ENCODE measurements at places on chromosomes 12 and 14. TPM values are rescaled to one million over a fixed set of nuclear protein-coding genes. Genes with fewer than 3 reads are reported as not detected.
A peak's percentile ranks its signal among the peaks of the same experiment; 100 is the strongest.

- no peak for DNase-seq
Measured at GRCh38 chr12:3631272-3631637, 121.7 kb downstream of the CRACR2A start.

DNA sequence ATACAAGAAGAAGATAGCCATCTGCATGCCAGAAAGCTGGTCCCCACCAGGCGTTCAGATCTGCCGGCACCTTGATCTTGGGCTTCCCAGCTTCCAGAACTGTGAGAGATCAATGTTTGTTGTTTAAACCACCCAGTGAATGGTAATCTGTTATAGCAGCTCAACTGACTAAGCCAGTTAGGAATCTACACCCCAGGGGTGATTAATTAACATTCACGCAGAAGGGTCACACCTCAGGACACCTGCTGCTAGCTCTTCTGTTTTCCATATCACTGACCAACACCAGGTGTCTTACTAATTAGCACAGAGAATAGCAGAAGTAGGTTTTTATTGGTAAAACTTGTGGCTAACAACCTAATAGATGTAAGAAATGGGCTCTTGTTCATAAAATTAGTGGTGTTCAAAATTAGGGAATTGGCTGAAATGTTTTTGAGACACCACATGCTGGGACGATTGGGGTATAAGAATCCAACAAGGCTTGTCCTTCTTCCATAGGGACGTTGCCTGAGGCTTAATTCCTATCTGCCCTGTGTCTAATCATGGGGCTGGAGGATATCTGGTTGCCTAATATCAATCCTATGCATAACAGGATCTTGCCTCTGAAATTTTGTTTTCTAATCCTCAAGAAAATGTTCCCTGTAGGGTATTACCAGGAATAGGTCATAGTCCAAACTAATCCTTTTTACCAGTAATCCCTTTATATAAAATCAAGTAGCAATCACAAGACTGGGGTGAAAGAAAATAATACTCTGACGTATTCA, 42.0 kb upstream of the CHST11 start:
- no peak for DNase-seq

GRCh38 chr14:61695695-61696527, 598 bp downstream of the HIF1A start:
- DNase-seq: peak; percentile 47

DNA sequence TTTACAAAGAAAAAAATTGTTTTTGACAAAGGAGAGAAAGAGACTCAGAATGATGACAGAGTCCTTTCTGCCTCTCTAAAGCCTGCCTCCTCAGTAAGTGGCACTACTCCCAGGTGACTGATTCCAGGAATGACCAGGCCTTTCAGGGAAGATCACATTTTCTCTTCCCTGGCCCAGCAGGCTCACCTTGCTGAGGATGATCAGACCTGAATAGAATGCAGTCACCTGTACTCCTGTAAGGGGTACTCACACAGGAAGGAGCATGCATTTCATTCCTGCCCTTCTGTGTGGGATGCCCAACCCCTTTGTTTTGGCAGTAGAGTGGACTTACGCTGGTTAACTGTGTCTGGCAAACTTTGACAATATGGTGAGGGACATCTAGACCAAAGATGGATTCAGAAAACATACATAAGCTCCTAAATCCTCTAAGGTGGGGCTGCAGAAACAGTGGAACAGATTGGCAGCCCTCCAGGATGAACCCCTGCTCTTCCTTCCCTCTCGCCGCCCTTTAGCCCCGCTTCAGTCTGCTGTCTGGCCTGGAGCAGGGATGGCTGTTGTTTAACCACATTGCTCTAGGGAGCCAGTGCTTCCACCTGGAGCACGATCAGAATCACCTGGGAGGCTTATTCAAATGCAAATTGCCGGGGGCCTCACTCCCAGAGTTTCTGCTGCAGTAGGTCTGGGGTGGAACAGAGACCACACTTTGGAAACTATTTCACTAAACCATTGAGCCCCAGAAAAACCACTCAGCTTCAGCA, 29.8 kb downstream of the ERG28 start:
- no peak for DNase-seq

DNA sequence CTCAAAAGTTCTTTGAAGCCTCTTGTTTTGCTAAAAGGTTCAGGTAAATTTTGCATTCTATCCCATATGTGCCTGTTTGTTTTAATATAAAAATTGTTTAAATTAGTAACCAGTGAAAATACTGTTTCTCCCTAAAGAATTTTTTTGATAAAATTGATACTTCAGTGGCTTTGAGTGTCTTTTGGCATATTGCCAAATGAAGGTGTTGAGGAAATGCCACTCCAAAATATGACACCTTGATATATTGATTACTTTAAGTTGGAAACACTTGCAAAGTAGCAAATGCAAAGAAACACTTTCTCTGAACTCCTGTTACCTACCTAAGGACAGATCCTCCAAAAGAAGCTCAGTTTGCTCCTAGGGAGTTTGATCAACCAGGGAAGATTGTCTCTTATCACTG, 8.4 kb downstream of the STYX start:
- DNase-seq: no peak

GRCh38 chr12:40584763-40585162, 107.5 kb upstream of the CNTN1 start:
- DNase-seq: no peak

DNA sequence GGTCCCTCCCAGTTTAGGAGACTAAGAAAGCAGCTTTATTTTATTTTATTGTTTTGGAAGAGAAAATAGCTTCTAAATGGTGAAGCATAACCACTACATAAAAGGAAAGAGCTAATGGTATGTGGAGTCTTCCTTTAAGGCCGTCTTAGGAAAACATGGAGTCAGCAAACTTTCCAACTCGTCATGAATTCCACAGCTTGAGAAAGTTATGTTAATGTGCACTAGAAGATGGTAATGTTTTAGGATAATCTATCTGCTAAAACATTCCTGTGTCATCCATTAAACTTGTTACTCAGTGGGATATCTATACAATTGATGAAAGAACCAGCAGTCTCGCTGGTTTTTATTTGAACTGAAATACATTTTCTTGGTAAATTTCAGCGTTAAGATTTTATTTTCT, 448.4 kb upstream of the SEL1L start:
- DNase-seq: no peak

DNA sequence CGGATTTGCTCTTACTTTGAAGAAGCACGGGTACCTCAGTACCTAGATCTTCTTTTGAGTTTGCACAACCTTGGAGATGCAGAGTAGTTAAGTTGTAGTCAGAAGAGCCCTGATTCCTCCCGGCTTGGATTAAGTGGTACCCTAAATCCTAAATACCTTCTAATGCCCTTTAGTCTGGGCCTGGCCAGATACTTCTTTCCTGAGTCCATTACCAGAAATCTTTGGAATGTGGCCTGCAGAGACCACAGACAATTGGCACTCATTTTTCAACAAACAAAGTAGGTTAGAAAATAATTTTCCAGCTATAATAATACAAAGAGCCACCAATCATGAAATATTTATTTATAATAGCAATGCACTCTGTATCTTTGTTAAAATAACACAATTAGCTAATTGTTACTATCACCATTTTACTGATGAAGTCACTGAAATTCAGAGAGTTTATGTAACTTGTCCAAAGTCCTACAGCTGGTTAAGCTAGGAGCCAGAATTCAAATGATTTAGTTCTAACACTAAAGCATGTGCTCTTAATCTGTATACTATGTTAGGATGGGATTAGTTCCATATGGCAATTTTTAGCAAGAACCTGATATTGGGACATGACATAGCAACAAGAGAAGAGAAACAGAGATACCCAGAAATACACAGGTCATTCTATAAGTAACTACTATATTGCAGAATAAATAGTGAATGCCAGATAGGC, 132.1 kb upstream of the PDZRN4 start:
- DNase-seq: no peak

GRCh38 chr14:99244941-99245563, 26.9 kb downstream of the BCL11B start:
- DNase-seq: no peak

DNA sequence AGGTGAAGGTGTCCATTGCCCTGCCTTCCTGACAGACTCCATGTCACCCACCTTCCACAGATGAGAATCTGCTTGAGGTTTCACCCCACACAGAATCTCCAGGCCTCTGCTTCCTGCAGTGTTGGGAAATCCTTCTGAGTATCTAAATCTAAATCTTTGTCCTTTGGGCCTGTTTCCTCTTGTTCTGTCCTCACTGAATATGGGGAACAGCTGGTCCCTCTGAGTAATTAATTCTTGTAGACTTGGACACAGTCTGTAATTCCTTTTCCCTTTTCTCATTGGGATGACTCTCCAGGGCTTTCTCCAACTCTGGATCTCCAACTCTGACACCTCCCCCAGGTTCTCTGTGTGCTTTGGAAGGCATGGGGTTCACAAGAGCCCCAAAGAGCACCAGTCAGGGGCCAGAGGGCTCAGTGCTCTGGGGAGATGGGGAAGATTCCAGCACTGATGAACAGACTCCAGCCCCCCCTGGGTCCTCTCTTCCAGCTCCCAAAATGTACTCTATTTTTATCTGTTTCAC, 2.3 kb upstream of the ACVRL1 start:
- no peak for DNase-seq

DNA sequence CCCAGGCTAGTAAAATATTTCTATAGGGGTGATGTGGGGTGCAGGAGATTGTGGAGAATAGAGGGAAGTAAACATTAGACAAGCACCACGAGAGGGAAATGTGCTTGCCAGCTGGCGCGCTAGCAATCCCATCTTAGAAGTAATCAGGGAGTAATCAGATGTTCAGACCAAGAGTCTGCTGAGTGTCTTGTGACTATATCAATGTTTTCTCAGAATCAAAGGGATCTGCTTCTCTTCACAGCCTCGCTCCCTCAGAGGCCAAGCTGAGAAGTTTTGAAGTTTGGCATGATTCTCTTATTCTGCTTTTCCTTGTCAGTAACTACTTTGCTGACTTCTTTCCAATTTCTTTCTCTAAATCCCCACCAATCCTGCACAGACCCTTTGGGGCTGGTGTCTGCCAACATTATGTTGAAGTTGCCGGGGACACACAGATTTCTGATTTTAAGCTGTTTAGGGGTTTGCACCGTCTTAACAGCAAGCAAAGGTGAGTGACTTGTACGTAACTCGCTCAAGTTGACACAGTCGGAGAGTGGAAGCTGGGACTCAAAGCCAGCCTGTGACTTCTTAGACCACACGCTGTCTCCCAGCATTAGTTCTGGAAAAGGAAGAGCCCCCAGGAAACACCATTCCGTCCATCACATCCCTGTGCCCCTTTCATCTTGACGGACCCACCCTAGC, 22.0 kb upstream of the TSPAN9 start:
- DNase-seq: no peak

GRCh38 chr12:131897276-131897675, 2.9 kb downstream of the ULK1 start:
- no peak for DNase-seq

DNA sequence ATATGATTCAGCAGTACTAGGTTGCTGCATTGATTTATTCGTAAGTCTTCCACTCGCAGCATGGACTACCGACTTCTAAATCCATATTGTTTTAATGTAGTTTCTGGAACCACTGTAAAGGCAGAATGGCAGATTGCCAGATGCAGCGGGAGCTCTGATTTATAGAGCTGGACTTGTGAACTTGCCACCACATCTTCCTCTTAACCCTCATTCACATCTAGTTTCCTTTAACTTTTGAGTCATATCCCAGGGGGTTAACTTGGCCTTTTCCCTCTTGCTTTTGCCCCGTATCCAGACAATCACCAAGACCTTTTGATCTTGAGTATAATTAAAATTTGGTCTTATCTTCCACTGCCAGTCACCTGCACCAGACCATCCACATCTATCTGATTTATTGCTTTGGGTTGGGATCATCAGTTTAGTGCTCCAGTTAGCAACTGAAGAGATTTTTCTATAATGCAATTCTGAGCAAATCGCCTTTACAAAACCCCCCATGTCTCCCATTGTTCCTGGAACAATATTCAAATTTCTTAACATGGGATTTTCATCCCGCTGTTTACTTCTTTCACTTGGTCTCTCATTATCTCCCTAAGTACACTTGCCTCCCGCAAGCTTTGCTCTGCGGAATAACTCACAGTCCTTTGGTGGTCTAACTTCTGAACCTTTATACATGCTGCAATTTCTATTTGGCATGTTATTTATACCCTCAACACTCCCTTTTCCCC, 130.5 kb downstream of the ACSS3 start:
- no peak for DNase-seq

GRCh38 chr14:68953196-68953555, 25.9 kb downstream of the ACTN1 start:
- DNase-seq: no peak

GRCh38 chr14:65267856-65268255, 144.7 kb upstream of the FUT8 start:
- DNase-seq: no peak

DNA sequence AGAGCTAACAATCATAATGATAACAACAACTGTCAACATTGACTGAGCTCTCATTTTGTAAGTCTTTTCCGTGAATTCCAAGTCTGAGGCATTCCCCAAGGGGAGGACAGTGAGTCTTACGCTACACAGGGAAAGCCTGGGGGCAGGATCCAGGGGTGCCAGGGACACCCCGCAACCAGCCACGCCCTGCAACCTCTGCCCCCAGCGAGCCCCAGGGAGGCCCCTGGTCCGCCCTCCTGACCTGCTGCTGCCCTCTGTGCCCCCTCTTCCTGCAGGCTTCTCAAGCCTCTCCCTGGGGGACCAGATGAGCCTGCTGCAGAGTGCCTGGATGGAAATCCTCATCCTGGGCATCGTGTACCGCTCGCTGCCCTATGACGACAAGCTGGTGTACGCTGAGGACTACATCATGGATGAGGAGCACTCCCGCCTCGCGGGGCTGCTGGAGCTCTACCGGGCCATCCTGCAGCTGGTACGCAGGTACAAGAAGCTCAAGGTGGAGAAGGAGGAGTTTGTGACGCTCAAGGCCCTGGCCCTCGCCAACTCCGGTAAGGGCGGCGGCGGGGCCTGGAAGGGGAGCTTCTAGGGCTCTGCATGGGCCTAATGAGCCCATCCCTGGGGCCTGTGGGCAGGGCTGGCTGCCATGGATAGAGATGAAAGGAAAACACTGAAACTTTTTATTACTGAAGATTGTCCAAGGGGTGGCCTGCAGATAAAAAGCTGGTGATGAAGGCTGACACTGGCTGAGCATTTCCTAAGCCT, 115.4 kb downstream of the ESRRB start:
- no peak for DNase-seq

DNA sequence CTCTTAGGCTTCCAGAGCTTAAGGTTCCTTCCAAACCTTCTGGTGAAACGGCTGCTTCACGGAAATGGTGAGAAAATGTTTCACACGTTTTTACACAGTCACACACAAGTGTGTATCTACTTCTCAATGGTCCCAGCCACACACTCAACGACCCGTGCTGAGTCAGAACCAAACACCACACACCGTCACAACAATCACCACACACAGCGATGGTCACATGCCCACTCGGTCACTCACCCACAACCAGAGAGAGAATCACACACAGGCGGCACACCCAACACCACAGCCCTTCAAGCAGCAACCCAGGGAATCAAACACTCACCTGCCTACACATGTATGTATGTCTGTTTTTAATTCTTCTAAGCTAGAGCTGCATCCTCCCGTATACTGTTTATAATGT, 12.6 kb upstream of the PLEKHD1 start:
- DNase-seq: no peak

GRCh38 chr12:50765095-50765911, 1.4 kb downstream of the ATF1 start:
- peak; percentile 5 for DNase-seq

- DNase-seq: no peak
Measured at GRCh38 chr12:51746416-51746815, 102.1 kb downstream of the FIGNL2 start.

OR6C2 gene
- not detected for total RNA-seq

MOAP1 gene
- 96.1 TPM for total RNA-seq

REM2 gene
- total RNA-seq: 4.1 TPM

ATF7 gene
- 25.5 TPM for total RNA-seq

PLXNC1 gene
- total RNA-seq: 19.2 TPM

CKB gene
- 5.3 TPM for total RNA-seq

INSM2 gene
- total RNA-seq: not detected

SLC25A47 gene
- not detected for total RNA-seq

MDP1 gene
- total RNA-seq: 17.5 TPM

NKX2-1 gene
- not detected for total RNA-seq

KRT71 gene
- total RNA-seq: not detected
